Activated T-cell treated with anti-CD3 and anti-CD28 coated beads, Interleukin-2, amount 50 U/mL, for 4 hours (primary cell): ENCODE measurements at places on chromosomes 6 and 20. TPM values are rescaled to one million over a fixed set of nuclear protein-coding genes. Genes with fewer than 3 reads are reported as not detected.

The MAS1 gene
- not detected for total RNA-seq

The ARID1B gene
- 46.6 TPM for total RNA-seq

The PPP2R5D gene
- 32.9 TPM for total RNA-seq

The PTPRT gene
- total RNA-seq, result not detected

The SMIM28 gene
- total RNA-seq, result not detected

The RBPJL gene
- 0.13 TPM for total RNA-seq

The SNAP91 gene
- total RNA-seq, result not detected

The SAPCD1 gene
- 12.1 TPM for total RNA-seq

The CPNE5 gene
- 0.52 TPM for total RNA-seq

The HLA-DRA gene
- total RNA-seq, result 18.4 TPM

The HLA-DOA gene
- total RNA-seq, result 2.1 TPM

The GPX5 gene
- total RNA-seq, result not detected

The IL17F gene
- total RNA-seq, result 1.8 TPM

The TMEM74B gene
- total RNA-seq, result not detected

The TBC1D20 gene
- 25.5 TPM for total RNA-seq

The VWA7 gene
- total RNA-seq, result 1.4 TPM

The EBF4 gene
- 0.76 TPM for total RNA-seq

The SCGN gene
- not detected for total RNA-seq

The OTOR gene
- total RNA-seq, result not detected

The ZDHHC14 gene
- total RNA-seq, result 6.0 TPM

The MUCL3 gene
- total RNA-seq, result not detected
